Tibial nerve (tissue), 4 donors: ENCODE measurements at places on chromosomes 1 and 21. TPM values are rescaled to one million over a fixed set of nuclear protein-coding genes. Genes with fewer than 3 reads are reported as not detected.

TLCD4 gene
- total RNA-seq: 7.5 TPM

CLDN17 gene
- total RNA-seq: not detected

AADACL4 gene
- total RNA-seq: not detected

- no peak for DNase-seq
- H3K27ac ChIP-seq: peak within 1 kb of the TSS; percentile 72
- H3K36me3 ChIP-seq: no peaks in the 10 kb centered on the region
- peaks cover 74% of the 10 kb centered on the region for H3K27me3 ChIP-seq
Measured at GRCh38 chr1:92486251-92487077, at the start of gene GFI1. Gene GFI1 (minus strand): TSS chr1:92486925. CDS start chr1:92483487, 3,438 bp downstream.

DNA sequence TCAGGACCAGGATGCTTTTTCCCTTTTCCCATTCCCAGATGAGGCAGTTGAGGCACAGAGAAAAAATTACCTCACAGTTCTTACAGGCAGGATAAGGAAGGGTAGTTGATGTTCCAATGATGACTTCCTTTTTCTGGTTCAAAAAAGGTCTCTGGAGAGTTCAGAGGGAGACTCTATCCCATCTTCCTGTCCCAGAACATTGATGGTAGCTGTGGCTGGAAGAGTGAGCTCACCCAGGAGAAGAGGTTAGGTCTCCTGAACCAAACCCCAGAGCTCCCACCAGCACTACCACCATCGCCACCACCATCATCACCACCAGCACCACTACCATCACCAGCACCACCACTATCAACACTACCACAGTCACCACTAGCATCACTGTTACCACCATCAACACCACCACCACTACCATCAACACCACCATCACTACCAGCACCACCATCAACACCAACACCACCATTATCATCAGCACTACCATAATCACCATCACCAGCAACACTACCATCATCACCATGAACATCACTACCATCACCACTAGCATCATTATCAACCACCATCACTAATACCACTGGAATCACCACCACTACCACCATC is 105.5 kb upstream of the RUNX3 start:
- peaks cover 7% of the 10 kb centered on the region for H3K27me3 ChIP-seq
- no peaks in the 10 kb centered on the region for H3K36me3 ChIP-seq
- no peaks in the 10 kb centered on the region for H3K4me1 ChIP-seq
- H3K27ac ChIP-seq: no peak overlapping the region
- DNase-seq: no peak
- H3K4me3 ChIP-seq: no peak overlapping the region

- no peaks in the 10 kb centered on the region for H3K36me3 ChIP-seq
- no peak overlapping the region for H3K27ac ChIP-seq
- DNase-seq: no peak
- H3K27me3 ChIP-seq: no peaks in the 10 kb centered on the region
- peaks cover 9% of the 10 kb centered on the region for H3K4me1 ChIP-seq
Measured at GRCh38 chr1:9311479-9311878, 18.8 kb downstream of the SPSB1 start.

DNA sequence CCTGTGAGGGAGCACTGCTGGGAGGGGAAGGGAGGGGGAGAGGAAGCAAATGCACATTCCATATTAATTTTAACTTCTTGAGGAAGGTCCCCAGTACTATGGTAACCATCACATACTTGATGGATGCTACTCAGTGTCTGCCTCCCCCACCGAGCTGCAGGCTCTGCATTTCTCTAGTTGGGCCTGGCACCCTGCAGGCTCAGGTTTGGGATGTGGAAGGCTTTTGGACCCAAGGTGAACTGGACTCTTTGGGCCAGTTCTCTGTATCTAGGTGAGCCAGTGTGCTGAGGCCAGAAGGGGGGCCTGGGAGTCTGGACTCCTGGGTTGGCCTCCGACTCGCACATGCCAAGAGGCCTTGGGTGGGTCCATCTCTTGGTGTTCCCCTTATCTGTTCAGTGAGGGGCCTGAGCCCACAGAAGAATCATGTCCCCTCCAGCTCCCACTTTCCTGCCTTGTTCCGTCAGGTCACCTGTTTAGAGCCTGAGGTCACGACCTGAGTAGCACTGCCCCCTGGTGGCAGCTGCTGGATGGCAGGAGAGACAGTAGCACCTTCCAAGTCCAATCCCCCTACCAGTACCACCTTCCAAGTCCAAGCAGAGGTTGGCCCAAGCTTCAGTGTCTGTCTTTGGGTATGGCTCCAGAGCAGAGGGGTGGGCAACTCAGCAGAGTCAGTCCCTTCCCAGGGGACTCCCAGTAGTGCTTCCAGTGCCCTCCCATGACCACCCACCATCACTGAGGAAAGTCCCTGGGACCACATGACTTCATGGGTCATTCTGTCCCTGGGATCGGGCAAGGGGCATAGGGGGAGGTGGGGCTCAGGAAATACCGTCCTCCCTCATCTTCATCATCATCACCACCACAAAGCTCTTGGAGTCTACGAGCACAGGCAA is 241.8 kb downstream of the TRABD2B start:
- H3K27ac ChIP-seq: no peak overlapping the region
- H3K4me3 ChIP-seq: no peak overlapping the region
- H3K36me3 ChIP-seq: no peaks in the 10 kb centered on the region
- H3K4me1 ChIP-seq: peaks cover 22% of the 10 kb centered on the region
- no peaks in the 10 kb centered on the region for H3K27me3 ChIP-seq
- DNase-seq: no peak

DNA sequence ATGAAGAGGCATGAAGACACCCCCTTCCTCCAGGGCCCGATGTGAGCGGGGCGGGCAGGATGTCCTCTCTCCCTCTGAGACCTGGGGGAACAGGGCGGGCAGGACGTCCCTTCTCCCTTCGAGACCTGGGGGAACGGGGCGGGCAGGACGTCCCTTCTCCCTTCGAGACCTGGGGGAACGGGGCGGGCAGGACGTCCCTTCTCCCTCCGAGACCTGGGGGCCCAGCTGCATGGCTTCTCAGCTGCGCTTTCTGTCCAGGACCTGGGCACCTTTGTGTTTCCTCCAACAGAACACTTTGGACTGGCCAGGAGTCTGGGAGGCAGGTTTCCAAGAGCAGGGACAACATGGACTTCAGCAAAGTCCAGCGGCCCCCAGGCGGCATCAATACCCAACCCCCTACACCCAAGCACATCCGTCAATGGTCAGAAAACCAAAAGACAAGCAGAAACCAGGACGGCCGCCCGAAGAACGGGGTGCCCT is 30.8 kb upstream of the ADARB1 start:
- no peak for DNase-seq
- no peaks in the 10 kb centered on the region for H3K27me3 ChIP-seq
- H3K4me1 ChIP-seq: peaks cover 39% of the 10 kb centered on the region

GRCh38 chr1:36776948-36777831 is 257.1 kb downstream of the GRIK3 start:
- H3K36me3 ChIP-seq: no peaks in the 10 kb centered on the region
- H3K4me3 ChIP-seq: no peak overlapping the region
- no peak overlapping the region for H3K27ac ChIP-seq
- DNase-seq: no peak
